ENCODE measurements at places on chromosomes 5 and 9.

DNA sequence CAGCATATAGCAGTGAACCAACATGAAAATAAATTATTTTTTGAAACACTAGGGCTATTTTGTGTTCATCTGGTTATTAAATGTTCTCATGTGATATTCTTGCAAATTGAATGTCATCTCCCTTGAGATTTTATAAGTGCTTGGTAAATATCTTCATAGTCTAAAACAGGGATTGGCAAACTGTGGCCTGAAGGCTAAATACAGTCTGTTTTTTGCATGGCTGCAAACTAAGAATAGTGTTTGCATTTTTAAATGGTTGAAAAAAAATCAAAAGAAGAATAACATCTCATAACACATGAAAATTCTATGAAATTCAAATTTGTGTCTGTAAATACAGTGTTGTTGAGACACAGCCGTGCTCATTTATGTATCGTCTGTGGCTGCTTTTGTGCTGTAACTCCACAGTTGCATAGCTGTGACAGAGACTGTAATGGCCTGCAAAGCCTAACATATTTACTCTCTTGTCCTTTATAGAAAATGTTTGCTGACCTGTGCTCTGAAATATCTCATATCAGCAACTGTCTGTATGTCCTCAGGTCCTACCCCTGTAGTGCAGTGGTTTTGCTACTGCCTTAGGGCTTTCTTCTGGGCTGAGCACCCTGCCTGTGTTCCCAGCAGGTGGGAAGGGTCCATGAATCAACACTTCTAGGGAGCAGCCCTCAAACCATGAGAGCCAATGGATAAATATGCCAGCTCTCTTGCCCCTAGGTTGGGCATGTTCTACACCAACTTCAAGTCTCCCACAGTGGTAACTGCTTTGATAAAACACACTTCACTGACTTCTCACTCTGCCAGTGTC lies 41.7 kb upstream of the ARRDC3 start:
- DNase-seq, result peak; percentile 53

- no peak for DNase-seq
Measured at GRCh38 chr5:98130261-98131035, 643.0 kb upstream of the RGMB start.

- DNase-seq, result peak; percentile 60
Measured at GRCh38 chr9:110047955-110048402, 160.0 kb downstream of the C9orf152 start.

- no peak for DNase-seq
Measured at GRCh38 chr5:65840071-65840470, 86.3 kb upstream of the ERBIN start.

- DNase-seq, result no peak
Measured at GRCh38 chr5:117455236-117456233, 880.9 kb upstream of the SEMA6A start.

GRCh38 chr5:173355561-173355960 lies 27.3 kb upstream of the STC2 start:
- no peak for DNase-seq

- DNase-seq, result no peak
Measured at GRCh38 chr5:150498971-150499370, 9.0 kb upstream of the NDST1 start.

DNA sequence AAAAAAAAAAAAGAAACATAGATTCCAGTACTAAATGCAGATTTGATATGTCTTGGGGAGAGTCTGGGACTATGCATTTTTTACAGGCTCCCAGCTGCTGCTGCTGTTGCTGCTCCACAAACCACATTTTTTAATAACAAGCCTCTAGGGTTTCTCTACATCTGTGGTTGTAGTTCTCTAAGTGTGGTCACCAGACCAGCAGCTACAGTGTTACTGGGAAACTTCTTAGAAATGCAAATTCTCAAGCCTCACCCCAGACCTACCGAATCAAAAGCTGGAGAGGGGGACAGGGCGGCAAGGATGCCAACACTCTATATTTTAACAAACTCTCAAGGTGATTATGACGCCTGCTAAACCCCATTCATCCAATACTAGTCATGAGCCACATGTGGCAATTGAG lies 293.4 kb upstream of the PTGER4 start:
- DNase-seq, result no peak

DNA sequence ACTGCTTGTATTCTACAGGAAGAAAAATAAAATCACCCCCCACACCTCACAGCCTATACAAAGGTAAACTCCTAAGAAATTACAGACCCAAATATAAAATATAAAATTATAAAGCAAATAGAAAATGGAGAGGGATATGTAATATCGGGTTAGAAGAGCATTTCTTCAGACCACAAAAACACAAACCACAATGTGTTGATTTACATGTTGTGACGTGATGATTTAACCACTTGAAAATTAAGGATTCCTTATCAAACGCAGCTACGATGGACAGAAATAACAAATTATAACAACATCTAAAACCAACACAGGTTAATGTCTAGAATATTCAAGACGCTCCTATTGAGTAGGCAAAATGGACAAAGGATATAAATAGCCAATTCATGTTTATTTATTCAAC lies 26.3 kb downstream of the SSBP2 start:
- no peak for DNase-seq

DNA sequence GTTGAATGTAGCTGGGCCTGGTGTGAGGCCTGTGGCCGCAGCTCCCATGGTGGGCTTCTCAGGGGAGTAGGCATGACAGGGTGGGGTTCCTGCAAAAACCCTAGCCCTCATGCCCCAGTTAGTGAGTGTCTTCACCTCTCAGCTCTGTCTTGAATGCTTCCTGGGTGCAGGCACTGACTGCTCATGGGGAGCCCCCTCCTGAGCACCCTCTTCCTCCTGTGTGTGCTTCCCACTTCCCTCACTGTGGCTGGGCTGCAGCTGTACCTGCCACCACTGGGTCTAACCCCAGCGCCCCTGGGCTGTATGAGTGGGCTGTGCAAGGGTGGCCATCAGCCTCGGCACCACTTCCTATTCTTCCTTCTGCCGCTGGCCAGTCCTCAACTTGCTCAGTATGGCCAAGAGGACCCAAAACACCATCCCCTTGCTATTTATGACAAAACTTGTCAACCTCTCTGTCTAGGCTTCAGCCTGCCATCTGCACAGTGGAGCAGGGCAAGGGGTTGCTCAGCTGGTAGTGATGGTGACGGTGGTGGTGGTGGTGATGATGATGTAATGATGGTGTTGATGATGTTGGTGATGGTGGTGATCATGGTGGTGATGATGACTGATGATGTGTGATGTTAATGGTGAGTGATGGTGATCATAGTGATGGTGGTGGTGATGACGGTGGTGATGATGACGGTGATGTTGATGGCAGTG lies 67.5 kb downstream of the RXRA start:
- no peak for DNase-seq

DNA sequence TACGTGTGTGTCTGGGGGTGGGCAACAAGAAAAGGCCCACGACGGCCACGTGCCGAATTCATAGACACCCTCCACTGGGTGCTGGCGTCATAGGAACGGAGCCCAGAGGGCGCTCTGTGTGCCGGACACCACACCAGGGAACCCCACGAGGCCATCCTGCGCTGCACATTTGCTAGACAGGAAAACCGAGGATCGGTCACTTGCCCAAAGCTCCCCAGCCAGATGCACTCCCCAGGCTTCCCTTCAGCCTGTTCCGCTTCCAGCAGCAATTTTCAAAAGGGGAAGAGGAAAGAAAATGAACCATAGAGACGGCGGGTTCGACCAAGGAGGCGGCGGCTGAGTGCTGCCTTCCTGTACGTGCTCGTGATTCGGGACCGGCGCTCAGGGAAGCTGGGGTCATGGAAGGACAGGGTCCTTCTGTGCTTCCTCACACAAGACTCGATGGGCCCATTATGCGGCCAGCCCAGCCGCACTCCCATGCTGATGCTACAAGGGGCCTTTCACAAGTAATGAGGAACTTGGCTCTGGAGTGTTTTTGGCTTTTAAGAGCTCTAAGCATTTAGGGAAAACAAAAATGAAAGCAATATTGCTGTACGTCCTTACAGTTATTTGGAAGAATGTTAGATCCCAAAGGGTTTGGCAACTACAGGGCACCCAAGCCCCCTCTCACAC lies 124.6 kb upstream of the SARDH start:
- no peak for DNase-seq

- DNase-seq, result no peak
Measured at GRCh38 chr9:116576386-116576785, 110.7 kb upstream of the TRIM32 start.

DNA sequence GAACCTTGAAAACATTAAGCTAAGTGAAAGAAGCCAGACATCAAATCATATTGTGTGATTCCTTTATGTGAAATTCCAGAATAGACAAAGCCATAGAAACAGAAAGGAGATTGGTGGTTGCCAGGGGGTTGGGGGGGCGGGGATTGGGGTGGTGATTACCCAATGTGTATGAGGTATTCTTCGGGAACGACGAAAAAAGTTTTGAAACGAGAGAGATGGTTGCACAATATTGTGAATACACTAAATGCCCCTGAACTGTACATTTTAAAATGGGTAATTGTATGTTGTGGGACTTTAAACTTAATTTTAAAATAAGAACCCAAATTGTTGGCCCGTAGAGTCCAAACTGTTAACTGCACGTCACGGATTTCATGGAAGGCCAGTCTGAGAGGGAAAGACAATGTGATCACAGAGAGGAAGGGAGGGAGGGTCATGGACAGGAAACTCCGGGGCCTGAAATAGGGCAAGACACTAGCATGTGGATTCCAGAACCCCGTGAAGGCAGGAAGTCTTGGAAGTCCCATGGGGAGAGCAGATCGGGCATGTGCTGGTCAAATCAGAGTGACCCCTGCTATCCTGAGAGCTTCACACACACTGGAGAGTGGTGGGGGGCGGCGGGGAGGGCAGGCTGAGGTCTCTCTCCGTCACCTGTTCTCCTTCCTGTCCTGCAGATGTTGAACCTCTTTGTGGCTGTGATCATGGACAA lies 218.4 kb downstream of the CACNA1B start:
- no peak for DNase-seq

Measured in NCI-H345 (cell line).